ENCODE measurements at places on chromosomes 11 and 22.

- DNase-seq, result peak; percentile 69
Observed at GRCh38 chr11:5808500-5809121, at the start of gene OR52N2. Gene OR52N2, plus strand, starts transcription at chr11:5808924. Its CDS starts 11,412 bp downstream, at chr11:5820336.

DNA sequence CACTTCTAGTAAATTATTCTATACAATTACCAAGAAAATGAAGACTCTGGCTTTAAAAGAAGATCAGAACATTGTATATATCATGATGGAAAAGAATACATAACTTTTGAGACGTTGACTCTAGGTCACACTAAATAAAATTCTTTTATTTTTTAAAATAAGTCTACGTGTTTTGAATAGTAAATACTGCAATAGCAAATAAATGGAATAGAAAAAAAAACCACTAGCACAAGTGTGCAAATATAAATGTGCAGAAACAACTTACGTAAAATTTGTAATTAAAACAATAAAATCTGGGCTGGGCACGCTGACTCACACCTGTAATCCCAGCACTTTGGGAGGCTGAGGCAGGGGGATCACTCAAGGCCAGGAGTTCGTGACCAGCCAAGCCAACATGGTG lies 17.9 kb downstream of the SIK3 start:
- no peak for DNase-seq

DNA sequence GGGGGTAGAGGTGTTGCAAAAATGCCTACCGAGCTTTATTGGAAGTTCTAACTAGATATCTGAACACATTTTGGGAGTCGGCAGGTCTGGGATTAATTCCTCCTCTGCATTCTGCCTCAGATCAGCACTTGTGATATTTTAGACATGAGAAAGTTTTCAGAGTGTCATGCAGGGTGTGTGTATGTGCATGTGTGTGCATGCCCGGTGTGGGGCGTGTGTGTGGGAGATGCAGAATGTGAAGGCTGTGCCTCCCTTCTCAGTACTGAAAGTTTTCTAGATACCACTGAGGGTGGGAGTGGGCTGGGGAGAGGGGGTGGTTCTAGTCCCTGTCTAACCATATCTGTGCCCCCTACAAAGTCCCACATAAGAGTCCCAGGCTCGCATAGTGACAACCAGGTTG lies 180.0 kb upstream of the NTM start:
- DNase-seq, result no peak

GRCh38 chr11:34460278-34460677 lies 21.5 kb downstream of the CAT start:
- DNase-seq, result no peak

DNA sequence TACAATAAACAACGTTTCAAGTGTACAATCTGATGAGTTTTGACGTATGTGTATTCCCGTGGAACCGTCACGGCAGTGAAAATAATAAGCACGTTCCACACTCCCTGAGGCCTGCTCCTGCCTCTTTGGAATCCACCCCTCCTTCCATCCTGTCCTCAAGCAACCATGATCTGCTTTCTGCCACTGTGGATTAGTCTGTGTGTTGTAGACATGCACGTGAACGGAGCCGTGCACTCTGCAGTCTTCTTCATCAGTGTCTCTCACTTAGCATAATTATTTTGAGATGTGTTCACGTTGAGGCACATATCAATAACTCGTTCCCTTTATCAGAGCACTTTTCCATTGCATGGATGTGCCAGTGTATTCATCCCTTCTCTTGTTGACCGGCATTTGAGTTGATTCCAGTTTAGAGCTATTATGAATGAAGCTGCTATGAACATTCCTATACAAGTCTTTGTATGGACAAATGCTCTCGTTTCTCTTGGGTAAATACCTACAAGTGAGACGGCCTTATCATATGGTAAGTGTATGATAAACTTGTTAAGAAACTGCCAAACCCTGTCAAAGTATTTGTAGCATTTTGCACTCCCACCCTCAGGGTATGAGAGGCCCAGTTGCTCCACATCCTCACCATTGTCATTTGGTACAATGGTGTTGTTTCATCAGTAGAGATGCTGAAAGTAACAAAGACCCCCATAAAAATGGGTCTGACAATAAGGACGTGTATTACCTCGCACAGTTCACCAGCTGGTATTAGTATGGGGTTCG lies 102.8 kb upstream of the CRYBB3 start:
- DNase-seq, result no peak

DNA sequence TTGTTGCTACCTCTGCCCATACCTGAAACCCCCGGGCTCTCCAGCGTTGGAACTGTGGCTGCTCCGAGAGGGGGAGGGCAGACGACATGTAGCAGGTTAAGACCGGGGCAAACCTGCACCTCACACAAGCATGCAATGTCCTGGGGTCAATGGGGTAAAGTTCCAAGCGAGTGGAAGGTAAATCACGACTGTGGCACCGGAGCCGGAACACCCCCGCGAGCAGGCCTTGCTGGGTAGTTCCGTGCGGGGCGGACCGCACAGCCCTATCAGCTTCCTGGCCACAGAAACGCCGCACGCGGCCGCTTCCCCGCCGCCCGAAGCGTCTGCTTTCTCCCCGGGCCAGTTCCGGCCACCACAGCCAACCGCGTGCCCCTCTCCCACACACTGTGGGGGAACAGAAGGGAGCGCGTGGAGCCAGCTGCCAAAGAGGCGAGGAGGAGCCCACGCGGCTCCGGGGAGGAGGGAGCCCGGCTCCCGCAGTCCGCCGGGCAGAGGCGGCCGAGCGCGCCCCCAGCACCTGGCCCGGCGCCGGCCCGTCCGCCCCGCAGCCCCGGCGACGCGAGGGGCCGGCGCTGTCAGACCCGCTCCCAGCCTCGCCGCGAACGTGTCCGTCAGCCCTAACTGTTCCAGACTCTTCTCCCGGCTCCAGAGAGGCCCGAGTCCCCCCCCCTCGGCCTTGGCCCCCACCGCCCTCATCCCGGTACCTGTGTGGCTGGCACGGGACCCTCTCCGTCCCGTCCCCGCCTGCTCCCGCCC lies 1.6 kb downstream of the SPTBN2 start:
- DNase-seq, result peak; percentile 21

- no peak for DNase-seq
Observed at GRCh38 chr11:400241-400689, 6.3 kb downstream of the PKP3 start.

- no peak for DNase-seq
Observed at GRCh38 chr11:773830-774229, 3.5 kb downstream of the GATD1 start.

DNA sequence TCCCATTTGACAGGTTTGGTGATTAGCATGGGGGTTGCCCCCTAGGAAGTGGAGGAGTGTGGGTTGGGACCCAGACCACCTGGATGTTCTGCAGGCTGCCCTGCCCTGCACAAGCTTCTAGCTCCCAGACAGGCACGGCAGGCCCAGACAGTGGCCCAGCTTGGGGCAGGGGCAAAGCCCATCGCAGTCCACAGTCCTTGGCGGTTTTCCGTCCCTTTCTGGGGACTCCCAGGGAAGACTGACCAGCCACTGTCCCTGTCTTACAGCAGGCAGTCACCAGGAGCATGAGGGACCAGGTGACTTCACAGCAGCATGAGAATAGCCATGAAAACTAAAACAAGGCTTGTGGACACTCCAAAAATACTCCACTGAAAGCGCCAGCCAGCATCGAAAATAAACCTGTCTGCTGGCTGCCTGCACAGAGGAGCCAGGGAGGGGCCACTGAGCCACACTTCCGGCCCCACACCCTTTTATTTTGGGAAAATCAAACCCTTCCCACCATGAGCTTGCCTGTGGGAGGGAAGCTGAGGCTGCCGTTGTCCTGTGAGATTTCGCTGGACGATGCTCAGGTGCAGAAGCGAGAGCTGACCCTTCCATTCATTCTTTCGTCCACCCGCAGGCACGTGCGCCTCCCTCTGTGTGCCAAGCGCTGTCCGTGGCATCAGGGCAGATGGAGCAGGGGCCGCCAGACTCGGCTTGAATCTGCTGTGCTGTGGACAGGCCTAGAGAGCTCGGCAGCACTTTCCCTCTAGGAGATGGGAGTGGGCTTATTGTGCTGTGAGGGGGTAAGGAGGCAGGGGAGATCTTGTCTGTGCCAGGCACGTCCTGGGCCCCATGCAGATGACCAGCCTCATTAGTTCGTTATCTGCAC lies 28.0 kb downstream of the FADD start:
- no peak for DNase-seq

DNA sequence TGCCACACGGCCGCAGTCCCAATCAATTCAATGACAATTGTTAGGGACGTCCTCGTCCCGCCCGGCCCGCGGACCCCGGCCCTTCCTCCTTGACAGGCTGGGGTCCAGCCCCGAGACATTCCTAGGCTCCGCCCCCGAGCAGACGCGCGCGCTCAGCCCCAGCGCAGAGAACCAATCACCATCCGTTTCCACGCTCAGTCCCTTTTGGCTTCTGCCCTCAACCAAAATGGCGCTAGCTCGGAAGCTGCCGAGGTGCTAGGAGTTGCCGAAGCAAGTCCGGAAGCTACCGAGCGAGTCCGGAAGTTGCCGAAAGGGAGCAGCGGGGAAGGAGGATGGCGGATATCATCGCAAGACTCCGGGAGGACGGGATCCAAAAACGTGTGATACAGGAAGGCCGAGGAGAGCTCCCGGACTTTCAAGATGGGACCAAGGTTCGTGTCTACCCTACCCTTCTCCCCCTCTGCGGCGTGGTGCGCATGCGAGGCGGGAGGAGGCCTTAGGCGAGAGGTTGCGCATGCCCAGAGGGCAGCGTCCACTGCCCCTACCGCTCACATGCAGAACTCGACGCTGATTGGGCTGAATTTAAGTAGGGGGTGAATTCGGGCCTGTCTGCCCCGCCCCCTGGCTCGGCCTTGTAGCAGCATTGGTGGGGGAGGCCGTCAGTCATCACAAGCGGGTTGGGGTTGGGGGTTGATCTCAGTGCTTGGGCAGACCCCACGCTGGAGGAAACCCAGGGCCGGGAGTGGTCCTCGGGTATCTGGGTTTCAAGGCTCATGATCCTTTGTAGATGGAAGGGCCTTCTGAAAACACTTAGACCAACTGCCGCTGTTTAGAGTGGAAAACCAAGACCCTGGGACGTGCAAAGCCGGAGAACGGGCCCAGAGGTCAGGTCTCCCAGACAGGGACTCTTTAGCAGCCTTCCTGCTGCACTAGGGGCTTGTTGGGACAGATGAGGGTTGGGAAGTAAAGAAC lies at the start of gene AIP:
TSS of gene AIP (plus strand) at position 200 of the 972 bp plus-strand sequence. CDS start at position 333, 133 bp downstream.
- DNase-seq, result peak; percentile 98

DNA sequence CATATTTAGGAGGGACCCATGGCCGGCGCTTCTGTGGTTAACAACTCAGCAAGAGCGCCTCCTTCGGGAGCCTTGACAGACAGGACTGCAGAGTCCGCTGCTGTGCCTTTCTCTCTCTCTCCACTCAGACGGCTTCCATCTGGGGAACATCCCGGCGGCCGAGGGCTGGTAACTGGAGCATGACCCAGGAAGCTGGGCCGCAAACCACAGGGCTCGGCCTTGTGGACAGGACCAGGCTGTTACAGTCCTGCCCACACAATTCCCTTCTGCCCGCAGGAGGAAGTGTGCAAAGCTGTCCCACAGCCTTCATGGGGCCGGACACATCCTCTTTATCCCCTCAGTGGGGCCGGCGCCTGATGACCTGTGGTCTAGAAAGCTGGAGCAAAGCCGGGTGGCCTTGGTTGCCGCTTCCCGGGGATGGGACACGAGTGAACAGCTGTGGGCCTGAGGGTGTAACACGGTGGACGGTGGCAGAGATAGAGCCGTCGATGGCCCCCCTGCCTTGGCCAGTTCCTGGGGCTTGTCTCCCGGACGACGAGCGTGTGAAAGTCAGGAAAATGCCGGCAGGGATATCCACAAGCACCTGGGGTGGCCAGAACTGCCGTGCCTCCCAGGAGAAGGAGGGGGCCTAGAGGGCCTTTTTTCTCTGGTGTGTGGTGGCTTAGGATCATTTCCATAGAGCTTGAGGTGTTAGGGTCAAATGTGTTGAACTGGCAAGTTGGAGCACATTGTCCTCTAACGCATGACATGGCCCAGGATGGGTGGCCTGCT lies 50.1 kb downstream of the FBLN1 start:
- DNase-seq, result no peak

DNA sequence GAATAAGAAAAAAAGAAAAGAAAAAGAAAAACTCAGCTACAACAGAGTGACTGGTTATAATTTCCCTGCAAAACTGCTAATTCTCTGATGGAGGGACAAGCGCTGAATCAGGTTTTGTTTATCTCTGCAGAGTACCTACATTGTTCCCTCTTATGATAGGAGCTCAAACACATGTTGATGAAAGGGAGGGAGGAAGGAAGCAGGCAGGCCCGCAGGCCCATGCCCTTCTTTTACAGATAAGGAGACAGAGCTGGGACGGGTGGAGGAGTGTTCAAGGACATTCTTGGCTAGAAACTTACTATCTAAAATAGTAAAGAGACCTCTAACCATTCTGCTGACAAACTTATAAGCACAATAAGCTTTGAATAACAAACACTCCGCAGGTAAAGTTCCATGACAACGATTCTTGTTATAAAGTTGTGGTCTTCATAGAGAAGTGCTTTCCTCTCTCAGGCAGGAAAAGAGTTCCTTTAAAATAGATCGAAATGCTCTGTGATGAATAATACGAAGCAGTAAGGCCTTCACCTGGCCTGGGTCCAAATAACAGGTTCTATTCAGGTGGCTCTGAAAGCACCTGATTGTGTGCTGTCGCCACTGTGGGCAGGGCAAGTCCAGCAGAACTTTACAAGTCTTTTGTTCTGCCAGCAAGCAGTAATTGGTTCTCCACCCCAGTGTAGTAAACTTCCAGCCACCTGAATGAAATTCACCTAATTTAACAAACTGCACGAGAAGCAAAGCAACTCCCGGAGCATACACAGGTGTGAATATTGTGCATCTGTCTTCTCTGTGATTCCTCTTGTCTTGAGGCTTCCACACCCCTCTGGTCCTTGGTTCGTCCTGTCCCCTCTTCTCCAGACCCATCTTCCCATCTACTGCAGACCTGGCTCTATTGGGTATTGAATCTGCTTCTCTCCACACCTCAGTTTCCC lies 15.3 kb upstream of the MICAL2 start:
- DNase-seq, result no peak

- no peak for DNase-seq
Observed at GRCh38 chr11:10319702-10320558, 15.1 kb downstream of the ADM start.

DNA sequence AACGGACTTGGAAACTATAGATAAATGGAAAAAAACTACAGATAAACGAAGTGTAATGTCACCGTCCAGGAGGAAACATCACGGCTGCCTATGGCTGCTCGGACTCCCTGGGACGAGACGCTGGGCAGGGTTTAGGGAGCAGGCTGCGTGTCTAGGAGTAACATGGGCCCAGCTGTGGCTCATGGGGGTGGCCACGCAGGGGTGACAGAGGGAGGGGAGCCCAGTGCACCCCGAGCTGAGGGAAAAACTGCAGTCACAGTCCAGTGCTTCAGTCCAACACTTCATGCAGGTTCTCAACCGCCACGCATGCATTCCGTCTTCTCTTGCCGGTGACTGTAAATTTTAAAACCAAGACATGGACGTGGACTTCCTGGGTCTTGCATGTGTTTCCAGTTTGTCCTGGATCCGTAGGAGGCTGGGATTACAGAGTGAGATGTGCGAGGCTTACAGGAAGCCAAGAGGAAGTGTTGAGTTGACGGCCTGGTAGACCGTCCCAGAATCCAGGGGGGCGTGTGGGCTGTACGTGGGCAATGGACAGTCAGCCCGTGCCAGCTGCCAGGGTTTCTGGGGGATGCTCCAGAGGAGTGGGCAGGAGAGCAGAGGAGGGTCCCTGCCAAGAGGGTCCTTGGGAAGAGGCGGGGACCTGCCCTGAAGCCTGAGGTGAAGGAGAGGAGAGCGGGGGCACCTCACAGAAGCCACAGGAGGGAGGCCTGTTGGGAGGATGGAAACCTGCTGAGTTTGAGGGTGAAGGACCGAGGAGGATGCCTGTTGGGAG lies 691.4 kb downstream of the BRD1 start:
- DNase-seq, result no peak
